Right lung (tissue), 10 donors: ENCODE measurements at places on chromosomes 5 and 9. TPM values are rescaled to one million over a fixed set of nuclear protein-coding genes. Genes with fewer than 3 reads are reported as not detected.

DNA sequence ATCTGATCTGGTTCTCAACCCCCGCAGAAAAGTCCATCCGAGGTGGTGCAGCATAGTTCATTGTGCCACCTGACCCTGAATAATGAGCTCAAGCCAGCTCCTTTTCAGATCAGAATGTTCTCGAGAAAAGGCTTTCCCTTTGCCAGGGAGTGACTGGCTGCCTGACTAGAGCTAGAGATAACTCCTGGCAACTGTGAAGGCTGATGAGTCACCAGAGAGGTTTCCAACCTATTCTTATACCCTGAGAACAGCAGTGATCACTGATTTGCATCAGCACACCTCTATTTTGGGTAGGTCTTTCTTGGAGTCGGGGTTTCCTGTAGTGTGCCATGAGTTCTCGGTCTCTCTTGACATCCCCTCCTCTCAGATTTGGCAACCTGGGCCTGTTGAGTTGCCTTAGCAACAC lies 127.9 kb downstream of the PIK3R1 start:
- DNase-seq, result no peak

DNA sequence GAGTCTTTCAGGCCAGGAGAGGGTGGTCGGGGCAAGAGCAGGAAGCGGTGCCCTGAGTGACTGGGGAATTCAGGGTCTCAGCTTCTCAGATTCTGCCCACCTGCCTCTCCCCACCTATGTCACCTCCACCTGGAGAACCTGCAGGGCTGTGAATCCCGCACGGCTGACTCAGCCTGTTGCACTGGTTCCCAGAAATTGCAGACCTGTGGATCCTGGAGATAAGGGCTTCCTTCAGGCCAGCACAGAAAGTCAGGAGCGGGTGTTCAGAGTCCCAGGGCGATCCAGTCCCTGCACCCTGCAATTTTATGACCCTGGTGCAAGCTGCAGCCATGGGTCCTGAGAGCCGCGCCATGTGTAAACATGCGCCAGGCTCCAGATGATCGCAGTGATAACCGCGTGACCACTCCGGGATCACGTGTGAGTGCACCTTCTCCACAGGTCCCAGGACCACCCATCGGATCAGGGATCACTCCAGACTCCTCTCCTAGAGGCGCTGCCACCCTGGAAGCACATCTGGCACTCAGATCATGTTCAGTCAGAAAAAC lies 17.8 kb downstream of the IRX4 start:
- DNase-seq, result no peak

- DNase-seq, result no peak
Measured at GRCh38 chr5:152355061-152355460, 50.0 kb downstream of the NMUR2 start.

DNA sequence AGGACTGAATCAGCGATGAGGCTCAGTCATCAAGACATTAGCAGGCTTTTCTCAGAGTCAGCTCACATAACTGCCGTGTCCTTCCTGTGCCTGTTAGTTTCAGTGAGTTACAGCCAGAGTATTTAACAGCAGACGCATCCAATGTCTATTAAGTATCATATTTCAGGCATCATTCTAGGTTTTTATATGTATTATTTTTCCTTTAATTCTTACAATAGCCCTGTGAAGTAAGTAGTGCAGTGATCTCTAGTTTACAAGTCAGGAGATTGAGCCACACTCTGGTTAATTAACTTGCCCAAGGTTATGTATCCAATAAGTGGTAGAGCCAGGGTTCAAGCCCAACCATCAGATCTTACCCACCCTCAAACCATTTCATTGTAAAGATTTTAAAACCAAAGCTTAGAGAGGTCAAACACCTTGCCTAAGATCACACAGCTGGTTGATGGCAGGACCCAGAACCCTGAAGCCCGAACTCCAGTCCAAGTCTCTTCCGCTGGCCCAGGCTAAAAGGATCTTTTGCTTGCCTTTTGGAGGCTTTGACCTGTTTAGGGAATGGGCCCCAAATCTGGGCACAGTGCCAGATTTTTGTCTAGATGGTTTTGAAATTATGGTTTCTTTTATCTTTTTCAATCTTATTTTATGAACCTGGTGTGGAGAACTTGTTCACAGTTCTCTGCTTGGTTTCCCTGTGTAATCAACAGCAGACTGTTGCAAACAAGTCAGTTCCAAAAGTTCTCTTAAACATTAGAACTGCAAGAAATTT lies 261.2 kb upstream of the CLINT1 start:
- no peak for DNase-seq

The PPP2R2B gene
- 0.37 TPM for polyA plus RNA-seq

GRCh38 chr9:126304207-126304970 lies 22.2 kb upstream of the MVB12B start:
- DNase-seq, result no peak

- no peak for DNase-seq
Measured at GRCh38 chr9:114372921-114373448, 14.8 kb downstream of the AKNA start.

The CCL27 gene
- polyA plus RNA-seq, result 0.57 TPM

DNA sequence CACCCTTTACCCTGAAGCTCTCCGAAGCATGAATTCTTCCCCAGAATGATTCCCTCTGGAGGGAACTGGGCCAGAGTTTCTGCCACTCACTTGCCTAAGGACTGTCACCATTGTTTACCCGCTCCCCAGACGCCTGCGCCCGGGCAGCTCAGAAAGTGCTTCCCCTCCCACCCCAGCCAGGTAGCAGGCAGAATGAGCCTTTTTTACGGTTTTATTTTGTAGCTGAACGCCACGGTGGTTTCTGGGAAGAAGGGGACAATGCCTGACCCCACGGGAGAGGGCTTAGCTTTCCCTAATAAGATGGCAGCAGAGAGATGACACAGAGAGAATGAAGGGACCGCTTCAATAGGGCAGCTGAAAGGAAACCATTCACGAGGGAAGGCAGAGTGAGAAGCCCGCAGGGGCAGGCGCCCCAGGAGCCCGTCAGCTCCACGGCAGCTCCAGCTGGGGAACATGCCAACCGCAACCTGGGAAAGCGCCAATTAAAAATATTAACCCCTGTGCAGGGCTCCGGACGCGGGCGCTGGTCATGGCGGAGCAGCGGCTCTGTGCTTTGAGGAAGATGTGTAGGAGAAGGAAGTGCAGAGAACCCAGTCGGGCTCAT lies 20.4 kb upstream of the NTNG2 start:
- DNase-seq, result no peak

DNA sequence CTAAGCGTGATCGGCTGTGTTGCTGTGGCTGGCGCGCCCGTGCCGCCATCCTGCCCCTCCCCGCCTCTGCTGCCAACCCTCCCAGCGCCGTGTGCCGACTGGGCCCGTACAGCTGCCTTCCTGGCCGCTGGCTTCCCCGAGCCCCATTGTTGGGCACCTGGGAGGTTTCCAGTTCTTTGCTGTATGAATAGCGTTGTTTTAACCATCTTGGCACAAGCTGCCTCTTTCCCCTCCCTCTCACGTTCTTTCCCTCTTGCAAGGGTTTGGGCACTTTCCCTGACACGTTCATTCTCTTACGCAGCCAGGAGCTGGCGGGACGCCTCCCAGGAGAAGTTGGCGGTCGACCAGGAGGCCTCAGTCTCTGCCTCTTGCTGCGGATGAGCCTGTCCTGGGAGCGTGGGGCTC lies 43.1 kb upstream of the RXRA start:
- peak; percentile 82 for DNase-seq

The WDR31 gene
- polyA plus RNA-seq, result 4.9 TPM

DNA sequence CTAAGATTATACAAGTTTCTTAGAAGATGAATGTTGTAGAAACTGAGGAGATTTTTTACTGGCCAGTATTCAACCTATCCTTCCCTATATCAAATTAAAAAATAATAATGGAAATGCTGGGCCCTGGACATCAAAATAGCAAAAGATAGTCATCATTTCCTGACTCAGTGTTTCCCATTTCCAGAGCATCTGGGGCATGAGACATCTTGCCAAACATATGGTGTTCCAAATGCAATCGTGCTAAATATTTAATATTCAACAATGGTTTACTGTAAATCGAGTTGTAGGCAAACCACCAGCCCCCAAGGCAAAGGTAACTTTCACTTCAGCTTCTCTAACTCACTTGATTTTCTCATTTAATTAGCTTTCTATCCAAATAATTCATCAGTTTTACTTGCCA lies 152.9 kb downstream of the FRMD3 start:
- DNase-seq, result no peak

- DNase-seq, result no peak
Measured at GRCh38 chr5:139847091-139847490, 51.5 kb downstream of the PSD2 start.

The C5orf52 gene
- not detected for polyA plus RNA-seq

GRCh38 chr9:122192261-122192875 lies 32.7 kb downstream of the MORN5 start:
- DNase-seq, result no peak

DNA sequence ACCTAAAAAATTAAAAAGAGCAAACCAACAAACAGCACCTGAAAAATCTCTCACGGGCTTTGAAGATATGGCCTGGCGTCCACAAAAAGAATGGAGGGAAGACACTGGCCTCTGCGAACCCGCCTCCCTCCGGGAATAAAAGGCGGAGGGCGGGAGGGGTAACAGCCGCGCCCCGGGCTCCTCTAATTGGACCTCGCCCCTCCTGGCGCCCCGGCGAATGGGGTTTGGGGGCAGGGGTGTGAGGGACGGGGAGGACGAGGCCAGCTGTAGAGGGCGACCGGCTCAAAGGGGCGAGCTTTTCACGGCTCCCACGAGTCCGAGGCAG lies 753 bp downstream of the FANCC start:
- DNase-seq, result peak; percentile 79

GRCh38 chr5:4078544-4078943 lies 482.9 kb downstream of the IRX1 start:
- DNase-seq, result no peak

DNA sequence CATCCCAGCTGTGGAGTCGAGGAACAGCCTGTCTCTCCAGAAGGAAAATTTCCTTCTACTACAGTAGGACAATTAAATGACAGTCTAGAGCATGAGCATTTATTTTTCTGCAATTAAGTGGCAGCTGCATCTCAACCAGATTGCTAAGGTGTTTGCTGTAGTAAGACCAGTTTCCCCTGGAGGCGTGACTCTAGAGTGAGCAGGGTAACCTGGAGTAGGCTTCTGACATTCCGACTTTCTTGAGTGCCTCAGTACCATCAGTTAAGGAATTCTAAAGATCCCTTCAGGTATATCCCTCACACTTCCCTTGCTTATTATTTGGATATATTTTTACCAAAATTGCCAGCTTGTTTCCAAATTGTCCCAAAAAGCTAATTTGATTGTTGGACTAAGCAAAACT lies 59.2 kb upstream of the IRX2 start:
- DNase-seq, result no peak

DNA sequence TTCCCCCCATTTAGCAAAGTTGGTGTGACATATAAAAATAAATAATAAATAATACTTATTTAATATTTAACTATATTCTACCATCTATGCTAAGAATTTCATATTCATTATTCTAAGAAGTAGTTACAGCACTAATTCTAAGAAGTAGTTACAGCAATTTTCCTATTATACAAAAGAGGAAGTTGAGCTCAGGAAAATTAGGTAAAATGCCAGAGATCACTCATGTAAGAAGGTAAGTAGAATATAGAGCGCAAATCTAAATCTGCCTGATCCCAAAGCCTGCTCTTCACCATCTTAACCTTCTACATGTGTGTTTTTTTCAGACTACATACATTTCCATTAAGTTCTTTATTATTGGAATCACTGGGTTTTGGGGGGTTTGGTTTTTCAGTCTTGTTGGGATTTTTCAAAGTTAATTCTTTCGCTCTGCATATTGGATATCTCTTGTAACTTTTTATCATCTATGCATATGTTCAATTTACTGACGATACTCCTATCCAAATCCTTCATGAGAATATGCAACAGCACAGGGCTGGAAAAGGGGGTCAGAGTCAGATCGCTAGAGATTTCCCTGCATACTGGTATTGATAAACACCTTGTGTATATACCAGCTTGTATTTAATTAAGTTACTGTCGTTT lies 852.1 kb downstream of the MAT2B start:
- no peak for DNase-seq

GRCh38 chr9:18666348-18666747 lies 192.4 kb downstream of the ADAMTSL1 start:
- DNase-seq, result no peak
